ENCODE measurements at places on chromosomes 2 and 18. TPM values are rescaled to one million over a fixed set of nuclear protein-coding genes. Genes with fewer than 3 reads are reported as not detected.

The STK16 gene
- total RNA-seq: 39.6 TPM

The PPP1R1C gene
- total RNA-seq: not detected

The UGT1A5 gene
- not detected for total RNA-seq

The COL5A2 gene
- total RNA-seq: 0.54 TPM

The TWIST2 gene
- total RNA-seq: not detected

The CCDC141 gene
- total RNA-seq: 0.54 TPM

The CCDC121 gene
- 1.9 TPM for total RNA-seq

The SCYGR4 gene
- not detected for total RNA-seq

The AKAIN1 gene
- not detected for total RNA-seq

The COLEC11 gene
- not detected for total RNA-seq

The RPIA gene
- 13.2 TPM for total RNA-seq

The RNF25 gene
- total RNA-seq: 22.4 TPM

The C1GALT1C1L gene
- 0.27 TPM for total RNA-seq

The SCYGR5 gene
- not detected for total RNA-seq

The IL1F10 gene
- not detected for total RNA-seq

The PLEK gene
- total RNA-seq: 48.2 TPM

The MORN2 gene
- total RNA-seq: 2.2 TPM

The CFC1 gene
- not detected for total RNA-seq

The SULT1C2 gene
- total RNA-seq: under 0.01 TPM

The POTEJ gene
- total RNA-seq: under 0.01 TPM

The MROH2A gene
- total RNA-seq: not detected

The DYSF gene
- total RNA-seq: 0.81 TPM

The RBM45 gene
- total RNA-seq: 12.4 TPM

The HTR2B gene
- not detected for total RNA-seq

The LOXL3 gene
- 14.3 TPM for total RNA-seq

The SCN2A gene
- under 0.01 TPM for total RNA-seq

The CPO gene
- total RNA-seq: not detected

The MPP4 gene
- under 0.01 TPM for total RNA-seq

The OTOS gene
- not detected for total RNA-seq

The SOX11 gene
- not detected for total RNA-seq

The C2orf72 gene
- total RNA-seq: not detected

The RND3 gene
- total RNA-seq: under 0.01 TPM

The CD207 gene
- not detected for total RNA-seq

The BCL11A gene
- 65.4 TPM for total RNA-seq

The NXPH2 gene
- total RNA-seq: not detected

The ABCB11 gene
- total RNA-seq: 0.27 TPM

The ERFE gene
- total RNA-seq: 0.27 TPM

The RTN4 gene
- 69.2 TPM for total RNA-seq

The SERPINB4 gene
- not detected for total RNA-seq

The TMEM200C gene
- total RNA-seq: not detected

The WIPF1 gene
- total RNA-seq: 26.7 TPM

The SP140L gene
- 5.4 TPM for total RNA-seq

All from hematopoietic multipotent progenitor cell (in vitro differentiated cells).